ENCODE measurements at places on chromosomes 7 and 10.

DNA sequence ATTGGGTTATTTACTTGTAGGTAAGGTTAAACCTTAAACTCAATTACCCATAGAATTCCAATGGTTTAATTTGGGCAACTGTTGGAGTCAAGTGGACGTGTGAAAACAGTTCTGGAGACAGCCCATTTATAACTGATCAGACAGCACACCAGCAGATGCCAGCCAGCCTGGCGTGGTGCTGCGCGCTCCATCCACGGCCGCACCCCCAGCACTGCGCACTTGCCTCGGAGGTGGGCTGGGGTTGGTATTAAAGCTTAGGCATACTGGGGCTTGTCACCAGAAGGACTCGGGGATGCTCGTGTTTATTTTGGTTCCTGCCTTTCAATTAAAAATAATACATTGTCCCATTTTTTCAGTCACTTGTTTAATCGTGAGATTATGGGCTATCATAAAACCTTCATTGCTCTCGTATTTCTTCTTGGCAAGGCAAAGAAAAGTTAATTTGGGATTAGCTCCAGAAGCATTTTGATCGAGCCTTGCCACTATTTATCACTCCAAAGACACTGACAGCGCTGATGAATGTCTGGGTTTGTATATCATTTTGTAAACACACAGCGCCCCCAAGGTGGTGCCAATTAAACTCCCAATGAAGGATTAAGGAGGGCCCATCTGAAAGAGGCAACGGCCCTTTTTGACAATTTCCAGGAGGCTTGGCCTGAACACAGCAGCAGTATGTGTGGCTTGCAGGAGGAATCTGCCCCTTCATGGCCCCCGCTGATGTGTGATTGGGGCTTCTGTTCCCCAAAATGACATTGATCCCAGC is 204.5 kb upstream of the CXCL12 start:
- DNase-seq: no peak

DNA sequence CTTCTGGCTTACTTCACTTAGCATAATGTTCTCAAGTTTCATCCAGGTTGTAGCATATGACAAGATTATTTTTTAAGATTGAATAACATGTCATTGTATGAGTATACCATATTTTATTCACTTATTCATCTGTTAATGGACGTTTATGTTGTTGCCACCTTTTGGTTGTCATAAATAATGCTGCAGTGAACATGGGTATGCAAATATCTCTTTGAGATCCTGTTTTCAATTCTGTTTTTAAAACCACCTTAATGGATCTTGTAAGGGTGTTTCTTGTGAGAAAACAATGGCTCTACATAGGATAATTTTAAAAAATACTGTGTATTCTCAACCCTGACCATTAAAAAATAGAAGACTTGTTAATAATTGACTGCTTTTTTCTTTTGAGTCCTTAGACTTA is 290.7 kb upstream of the TMEM229A start:
- DNase-seq: no peak

GRCh38 chr7:117067340-117067739 is 114.0 kb downstream of the ST7 start:
- no peak for DNase-seq

GRCh38 chr7:91375378-91375777 is 111.1 kb downstream of the FZD1 start:
- DNase-seq: no peak
